ENCODE measurements at places on chromosomes 16 and 17.
A peak's percentile ranks its signal among the peaks of the same experiment; 100 is the strongest.

DNA sequence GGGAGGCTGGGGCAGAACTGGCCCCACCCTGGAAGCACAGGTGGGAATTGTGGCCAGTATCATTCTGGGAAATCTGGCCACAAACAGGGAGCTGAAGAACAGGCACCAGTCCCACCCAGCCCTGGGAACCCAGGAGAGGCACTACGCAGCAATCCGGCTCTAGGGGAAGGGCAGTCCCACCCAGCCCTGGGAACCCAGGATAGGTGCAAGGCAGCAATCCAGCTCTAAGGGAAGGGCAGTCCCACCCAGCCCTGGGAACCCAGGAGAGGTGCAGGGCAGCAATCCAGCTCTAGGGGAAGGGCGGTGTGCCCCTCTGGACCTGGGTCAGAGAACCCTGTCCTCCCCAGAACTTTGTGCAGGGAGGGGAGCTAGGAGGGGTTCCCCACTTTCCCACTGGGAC is 7.1 kb downstream of the DRC3 start:
- DNase-seq = no peak

GRCh38 chr17:55303008-55303493 is 38.3 kb downstream of the HLF start:
- no peak for DNase-seq

DNA sequence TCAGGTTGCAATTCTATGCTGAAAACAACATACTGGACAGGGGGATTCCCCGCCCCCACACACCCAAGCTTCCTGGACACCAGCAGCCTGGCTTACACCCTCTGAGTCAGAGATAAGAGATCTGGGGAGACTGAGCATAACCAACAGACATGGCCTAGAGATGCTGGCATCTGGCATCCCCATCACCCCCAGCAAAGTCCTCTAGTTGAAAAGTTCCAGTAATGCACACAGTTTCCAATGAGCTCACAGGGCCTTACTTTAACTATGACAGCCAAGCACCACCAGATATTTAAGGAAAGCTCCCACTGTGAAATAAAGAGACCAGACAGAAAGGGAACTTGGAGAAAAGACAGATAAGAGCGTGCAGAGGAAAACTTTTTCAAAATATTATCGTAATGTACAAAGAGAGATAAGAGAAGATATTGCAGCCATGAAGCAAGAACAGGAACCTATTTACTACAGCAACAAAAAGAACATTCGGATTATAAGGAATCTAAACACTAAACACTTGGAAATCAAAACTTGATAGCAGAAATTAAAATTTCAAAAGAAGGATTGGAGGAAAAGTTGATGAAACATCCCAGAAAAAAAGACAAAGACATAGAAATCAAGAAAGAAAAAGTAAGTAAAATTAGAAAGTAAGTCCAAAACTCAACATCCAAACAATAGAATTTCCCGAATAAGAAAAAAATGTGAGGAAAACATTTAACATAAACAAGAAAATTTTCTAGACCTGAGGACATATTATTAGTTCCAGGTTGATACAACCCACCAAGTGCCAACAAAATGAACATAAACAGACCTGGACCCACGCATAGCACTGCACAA is 17.2 kb upstream of the ALOX15 start:
- peak; percentile 5 for DNase-seq

- DNase-seq = no peak
Observed at GRCh38 chr17:78197147-78197832, 10.1 kb downstream of the AFMID start.

DNA sequence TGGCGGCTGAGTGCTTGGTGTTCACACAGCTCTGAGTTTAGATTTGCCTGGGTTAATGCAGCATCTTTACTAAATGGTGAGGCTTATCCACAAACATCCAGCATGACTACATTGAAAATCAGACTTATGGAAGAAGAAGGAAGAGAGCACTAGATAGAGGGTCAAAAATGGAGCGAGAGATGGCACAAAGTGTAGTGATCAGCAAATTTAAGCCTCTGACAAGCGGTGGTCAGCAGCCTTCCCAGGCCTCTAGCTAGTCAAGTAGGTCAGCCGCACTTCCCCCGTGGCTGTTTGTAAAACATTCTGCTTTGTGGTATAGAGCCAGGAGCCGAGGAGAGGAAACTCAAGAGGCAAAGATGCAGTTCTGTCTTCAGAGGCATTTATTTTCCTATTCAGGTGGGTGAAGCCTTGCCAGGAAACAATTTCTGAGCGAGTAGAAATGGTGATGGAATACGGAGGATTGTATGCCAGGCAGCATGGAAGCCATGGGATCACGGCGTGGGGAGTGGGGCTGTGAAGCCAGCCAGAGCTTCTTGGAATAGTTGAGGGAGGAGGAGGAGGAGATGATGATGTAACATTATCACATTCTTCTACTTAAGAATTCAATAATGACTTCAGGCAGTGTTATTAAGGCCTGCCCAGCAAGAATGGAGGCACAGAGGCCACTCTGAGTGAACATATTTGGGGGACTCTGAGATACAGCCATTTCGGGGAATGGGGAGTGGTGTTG is 118.9 kb downstream of the MSI2 start:
- no peak for DNase-seq

GRCh38 chr17:19937522-19937921 is 40.1 kb downstream of the AKAP10 start:
- DNase-seq = no peak

- no peak for DNase-seq
Observed at GRCh38 chr17:28853295-28853694, 1.5 kb upstream of the ERAL1 start.

- DNase-seq = no peak
Observed at GRCh38 chr16:13939821-13940220, 19.9 kb downstream of the ERCC4 start.

GRCh38 chr17:38575781-38576180 is 30.0 kb downstream of the SRCIN1 start:
- no peak for DNase-seq

DNA sequence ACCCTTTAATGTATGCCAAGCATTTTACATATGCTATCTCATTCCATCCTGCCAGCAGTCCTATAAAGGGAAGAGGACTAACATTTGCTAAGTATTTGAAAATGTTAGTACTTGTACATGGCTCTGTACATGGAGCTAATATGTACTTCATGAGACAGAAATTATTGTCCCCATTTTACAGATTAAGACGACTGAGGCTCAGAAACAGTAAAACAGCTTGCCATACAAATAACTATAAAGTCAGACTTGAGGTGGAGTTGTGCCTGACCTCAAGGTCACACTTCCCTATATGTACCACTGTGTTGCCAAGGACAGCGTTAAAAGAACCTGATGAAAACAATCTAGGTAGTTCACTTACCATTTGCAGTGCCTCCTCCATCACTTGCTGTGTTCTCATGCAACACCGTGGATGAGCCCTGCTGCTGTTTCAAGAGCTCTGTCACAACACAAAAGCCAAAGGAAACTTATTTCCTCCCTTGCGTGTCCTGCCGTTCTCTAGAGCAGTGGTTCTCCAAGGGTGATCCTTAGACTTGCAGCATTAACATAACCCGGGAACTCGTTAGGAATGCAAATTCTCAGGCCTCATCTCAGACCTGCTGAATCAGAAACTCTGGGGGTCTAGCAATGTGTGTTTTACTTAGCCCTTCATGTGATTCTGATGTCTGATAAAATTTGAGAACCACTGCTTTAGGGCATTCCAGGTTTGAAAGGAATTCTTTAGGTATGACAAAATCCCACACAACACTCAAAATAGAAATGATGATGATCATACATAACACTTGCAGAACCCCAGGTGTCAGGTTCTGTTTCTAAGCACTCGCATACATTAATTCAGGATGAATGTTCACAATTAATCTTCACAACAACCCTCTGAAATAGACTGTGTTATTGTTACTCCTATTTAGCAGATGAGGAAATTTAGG is 51.2 kb upstream of the MTMR4 start:
- no peak for DNase-seq

- no peak for DNase-seq
Observed at GRCh38 chr17:488993-489757, 136.6 kb upstream of the RPH3AL start.

DNA sequence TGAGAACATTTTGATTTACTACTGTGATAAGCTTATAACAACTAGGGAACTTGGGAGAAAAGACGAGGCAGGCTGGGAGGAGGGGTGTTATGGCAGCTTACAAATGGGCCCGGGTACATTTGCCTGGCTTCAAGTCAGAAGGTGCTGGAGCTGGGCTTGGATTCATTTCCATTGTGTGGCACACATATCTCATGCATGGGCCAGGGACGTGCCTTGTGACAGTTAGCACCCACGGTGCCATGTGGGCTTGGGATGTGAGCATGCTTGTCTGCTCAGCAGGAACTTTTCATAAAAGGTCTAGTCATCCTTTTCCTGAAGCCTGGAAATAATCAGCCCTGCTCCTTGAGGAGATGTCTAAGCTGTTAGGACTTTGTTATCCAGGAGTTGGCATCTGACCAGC is 572.2 kb downstream of the CDH13 start:
- no peak for DNase-seq

- DNase-seq = peak; percentile 18
Observed at GRCh38 chr17:75504347-75505151, 10.8 kb downstream of the CASKIN2 start.

GRCh38 chr17:62727916-62728672 is 80.0 kb downstream of the MARCHF10 start:
- DNase-seq = no peak

GRCh38 chr17:33302394-33302793 is 9.3 kb upstream of the ASIC2 start:
- no peak for DNase-seq

- no peak for DNase-seq
Observed at GRCh38 chr16:78323315-78323714, 223.9 kb downstream of the WWOX start.

DNA sequence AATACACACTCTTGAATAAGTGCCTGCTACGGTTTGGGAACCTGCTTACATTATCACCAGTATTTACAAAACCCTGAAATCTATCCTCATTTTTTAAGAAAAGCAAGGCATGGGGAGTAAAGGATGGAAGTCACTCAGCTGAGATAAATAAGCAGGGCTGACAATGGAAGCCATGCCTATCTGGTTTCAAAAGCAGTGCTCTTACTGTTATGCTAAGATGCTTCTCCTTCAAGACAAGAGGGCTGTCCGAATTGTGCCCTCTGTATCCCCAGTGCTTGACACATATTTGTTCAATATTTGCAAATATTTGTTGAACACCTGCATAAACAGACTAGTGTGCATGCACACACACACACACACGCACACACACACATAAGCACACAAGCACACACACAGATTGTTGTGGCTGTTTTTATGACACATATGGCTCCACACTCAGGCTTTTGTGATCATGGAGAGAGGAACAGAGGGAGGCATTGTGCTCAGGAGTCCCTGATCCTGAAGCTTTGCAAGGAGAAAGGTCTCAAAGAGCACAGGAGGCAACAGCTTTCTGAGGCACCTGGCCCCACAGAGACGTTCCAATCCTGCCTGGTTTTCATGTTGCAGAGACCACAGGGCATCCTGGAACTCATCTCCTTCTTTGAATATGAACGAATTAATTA is 401.6 kb upstream of the CDH11 start:
- DNase-seq = no peak

GRCh38 chr16:88455610-88456355 is 2.7 kb downstream of the ZFPM1 start:
- DNase-seq = peak; percentile 71

GRCh38 chr16:65012357-65012756 is 109.5 kb downstream of the CDH11 start:
- DNase-seq = no peak

- no peak for DNase-seq
Observed at GRCh38 chr16:17299790-17300189, 171.0 kb downstream of the XYLT1 start.

Data from activated T-helper 9 cell treated with anti-CD3 and anti-CD28 coated beads, Interleukin-2, amount 50 U/mL, for 16 hours (primary cell).